ENCODE measurements at places on chromosomes 7 and 10. TPM values are rescaled to one million over a fixed set of nuclear protein-coding genes. Genes with fewer than 3 reads are reported as not detected.

- DNase-seq = peak; percentile 86
Measured at GRCh38 chr7:100867040-100867775, at the start of gene TRIP6. Gene TRIP6, plus strand, starts transcription at chr7:100867387. Its CDS starts 111 bp downstream, at chr7:100867498.

DNA sequence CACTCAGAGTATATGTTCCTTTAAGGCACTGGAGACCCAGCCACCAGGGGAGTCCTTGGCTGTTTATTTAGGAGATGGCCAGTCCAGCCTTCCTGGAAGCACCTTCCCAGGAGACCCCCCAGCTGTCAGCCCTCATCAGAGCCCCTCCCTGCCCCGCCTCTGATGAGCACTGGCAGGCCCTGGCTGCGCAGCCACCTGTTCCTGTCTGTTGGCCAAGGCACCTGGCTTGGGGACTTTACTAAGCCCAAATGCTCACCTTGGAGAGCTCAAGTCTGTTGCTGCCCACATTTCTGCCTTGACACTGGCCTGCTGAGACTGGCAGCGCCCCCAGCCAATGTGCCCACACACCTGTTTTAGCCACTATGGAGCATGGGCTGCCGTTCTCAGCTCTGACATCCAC lies 124.7 kb downstream of the ELMO1 start:
- DNase-seq = no peak

The BICC1 gene
- total RNA-seq = 1.1 TPM

The IKZF1 gene
- 14.9 TPM for total RNA-seq

The NMT2 gene
- total RNA-seq = 24.3 TPM

GRCh38 chr10:71694567-71694968 lies 25.0 kb downstream of the C10orf105 start:
- DNase-seq = no peak

The FAM25C gene
- not detected for total RNA-seq

The AKR1C4 gene
- not detected for total RNA-seq

- no peak for DNase-seq
Measured at GRCh38 chr10:131573707-131574106, 262.2 kb upstream of the TCERG1L start.

DNA sequence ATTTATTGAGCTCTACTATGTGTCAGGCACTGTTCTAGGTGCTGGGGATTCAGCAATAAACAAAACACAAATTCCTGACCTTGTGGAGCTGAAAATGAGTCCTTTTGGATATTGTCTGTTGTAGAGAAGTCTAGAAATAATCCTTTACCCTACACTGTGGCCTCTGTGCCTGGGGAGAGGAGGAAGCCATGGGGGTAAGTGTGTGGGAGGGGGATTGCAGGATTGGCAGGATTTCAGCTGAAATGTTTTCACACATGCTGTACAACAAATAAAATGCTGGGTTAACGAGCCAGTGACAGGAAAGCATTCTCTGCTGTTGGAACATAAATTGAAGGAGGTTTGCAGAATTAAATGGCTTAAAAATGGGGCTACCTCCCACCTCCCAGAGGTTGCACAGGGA lies 189.4 kb downstream of the FANK1 start:
- DNase-seq = no peak

- no peak for DNase-seq
Measured at GRCh38 chr10:81031774-81032173, 494.1 kb downstream of the SH2D4B start.

- no peak for DNase-seq
Measured at GRCh38 chr7:10075866-10076265, 897.8 kb upstream of the PHF14 start.

DNA sequence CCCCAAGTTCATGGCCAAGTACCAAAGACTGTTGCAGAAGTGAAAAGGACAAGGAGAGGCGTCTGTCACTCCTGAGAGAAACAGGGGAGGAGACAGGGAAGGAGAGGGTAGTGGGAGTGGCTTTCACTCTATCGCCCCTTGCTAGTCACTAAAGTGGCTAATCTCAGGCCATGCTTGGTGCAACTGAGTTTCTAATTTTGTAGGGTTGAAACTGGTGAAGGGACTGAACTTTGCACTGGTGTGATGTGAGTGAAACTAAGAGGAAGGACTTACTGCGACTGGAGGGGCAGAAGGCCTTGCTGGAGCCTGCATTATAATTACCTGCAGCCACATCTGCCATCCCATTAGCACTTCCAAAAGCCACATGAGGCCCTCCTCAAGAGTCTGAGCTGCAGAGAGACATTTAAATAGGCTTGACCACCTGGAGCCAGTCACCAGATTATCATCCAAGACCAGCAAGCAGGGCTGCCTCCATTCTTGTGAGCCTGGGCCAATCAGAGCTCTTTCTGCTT lies 107.2 kb upstream of the EEPD1 start:
- DNase-seq = no peak

The DHTKD1 gene
- 33.5 TPM for total RNA-seq

DNA sequence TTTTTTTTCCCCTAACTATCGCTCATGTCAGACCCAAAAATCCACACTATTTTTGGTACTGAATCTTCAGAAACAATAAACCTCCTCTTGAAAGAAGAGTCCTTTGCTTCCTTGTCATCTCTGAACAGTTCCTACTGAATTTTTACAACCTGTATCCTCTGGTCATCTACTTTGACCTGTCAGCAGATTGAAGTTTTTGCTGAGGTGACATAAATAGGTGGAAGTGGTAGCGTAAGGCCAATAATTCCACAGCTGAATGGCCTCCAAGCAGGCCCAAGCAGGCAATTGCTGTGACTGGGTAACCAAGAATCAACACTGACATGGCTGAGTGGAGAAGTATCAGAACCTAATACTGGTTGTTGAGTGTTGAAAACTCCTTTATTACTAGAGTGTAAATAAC lies 117.4 kb upstream of the MAGI2 start:
- no peak for DNase-seq

DNA sequence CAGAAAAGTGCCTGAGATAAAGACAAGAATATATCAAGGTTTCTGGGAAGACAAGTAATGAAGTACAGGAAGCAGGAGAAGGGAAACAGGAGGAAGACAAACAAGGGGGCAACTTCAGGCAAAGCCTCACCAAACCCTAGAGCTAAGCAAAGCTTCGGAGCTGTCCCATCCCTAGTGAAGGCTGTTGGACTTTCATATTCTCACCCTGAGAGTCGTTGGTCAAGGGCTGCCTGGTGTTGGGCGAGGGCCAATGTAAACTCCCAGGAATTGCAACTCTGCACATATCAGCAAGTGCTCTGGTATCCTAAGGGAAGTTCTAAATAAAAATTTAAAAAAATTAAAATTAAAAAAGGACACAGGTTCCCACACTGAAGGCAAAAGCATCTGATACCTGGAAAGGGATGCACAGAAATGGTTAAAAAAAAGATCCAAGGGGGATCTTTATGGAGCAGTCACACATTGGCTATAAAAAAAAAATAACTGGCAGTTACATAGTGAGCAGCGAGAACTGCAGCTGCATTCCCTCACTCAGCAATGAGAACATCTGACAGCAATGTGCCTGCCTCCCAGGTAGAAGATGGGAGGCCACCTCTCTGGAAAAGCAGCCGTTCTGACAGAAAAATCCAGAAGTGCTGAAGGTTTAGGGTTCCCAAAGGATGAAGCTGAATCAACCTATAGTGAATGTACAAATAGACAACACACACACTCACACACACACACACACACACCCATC lies 304.7 kb downstream of the WDR11 start:
- peak; percentile 68 for DNase-seq

The VIPR2 gene
- total RNA-seq = 2.4 TPM

DNA sequence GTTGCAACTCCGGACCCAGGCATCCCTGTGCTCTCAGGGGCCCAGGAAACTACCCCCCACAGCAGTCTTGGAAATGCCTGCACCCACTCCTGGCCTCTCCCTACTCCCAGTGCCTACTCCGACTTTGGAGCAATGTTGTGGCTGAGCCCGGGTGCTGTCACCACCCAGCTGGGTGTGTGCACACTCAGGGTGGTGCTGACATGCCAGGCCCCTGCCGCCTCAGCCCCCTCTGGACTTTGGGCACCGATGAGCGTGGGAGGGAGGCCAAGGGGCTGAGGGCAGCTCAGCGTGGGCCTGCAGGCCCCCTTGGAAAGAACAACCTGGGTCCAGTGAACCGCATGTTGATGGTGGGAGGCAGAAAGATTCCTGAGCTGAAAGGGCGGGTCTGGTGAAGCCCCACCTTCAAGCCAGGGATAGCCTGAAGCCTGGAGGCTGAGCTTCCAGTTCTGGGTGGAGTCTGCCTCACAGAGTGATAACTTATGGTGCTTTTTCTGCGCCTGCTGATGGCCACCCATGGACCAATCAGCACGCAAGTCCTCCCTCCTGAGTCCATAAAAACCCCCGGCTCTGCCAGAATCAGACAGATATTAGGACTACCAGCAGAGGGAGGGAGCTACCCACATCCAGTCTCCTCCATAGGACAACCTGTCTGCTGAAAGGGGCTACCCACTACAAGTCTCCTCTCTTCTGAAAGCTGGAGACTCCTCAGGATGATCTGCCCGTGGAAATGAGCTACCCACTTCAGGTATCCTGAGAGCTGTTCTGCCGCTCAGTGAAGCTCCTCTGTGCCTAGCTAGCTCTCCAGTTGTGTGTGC lies 380.4 kb upstream of the SORCS1 start:
- DNase-seq = no peak

DNA sequence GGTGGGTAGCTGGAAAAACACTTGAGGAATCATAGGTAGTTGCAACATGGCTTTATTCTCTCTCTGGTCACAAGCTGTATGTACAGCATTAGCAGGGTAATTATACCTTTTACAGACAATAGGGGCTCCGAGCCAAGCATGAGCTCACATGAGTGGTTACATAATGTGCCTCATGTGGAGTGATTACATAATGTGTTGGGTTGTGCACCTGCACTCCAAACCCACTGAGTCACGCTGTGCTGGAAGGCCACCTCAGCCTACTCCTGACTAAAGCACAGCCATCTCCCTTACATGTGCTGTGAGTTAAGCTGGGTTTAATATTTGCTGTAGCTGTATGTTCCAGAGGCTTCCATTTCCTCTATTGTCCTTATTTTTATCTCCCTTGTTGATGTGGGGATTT lies 348.7 kb upstream of the SEMA3C start:
- DNase-seq = no peak

The SPDYE16 gene
- total RNA-seq = 0.51 TPM

DNA sequence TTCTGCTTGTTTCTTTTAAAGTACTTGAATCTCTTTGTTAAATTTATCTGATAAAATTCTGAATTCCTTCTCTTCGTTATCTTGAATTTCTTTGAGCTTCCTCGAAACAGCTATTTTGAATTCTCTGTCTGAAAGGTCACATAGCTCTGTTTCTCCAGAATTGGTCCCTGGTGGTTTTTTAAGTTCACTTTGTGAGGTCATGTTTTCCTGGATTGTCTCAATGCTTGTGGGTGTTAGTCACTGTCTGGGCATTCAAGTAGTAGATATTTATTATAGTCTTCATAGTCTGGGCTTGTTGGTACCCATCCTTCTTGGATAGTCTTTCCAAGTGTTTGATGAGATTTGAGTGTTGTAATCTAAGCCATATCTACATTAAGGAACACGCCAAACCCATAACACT lies 1060.6 kb downstream of the LRMDA start:
- DNase-seq = no peak

DNA sequence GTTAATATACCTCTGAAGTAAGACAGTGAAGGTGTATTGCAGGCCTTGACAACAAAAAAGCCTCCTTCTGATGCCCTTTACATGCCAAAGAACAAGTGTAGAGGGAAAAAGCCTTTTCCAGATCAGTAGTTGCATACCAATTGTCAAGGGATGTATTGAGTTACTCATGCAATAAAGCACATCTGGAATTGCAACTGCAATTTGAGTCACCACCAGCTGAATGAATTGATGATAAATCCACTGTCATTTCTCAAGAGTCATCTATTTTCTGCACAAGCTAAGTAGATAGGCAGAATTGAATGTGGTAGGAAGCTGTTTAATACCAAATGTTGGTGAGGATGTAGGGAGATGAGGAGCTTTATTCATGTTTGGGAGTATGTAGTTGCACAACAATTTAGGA lies 325.9 kb upstream of the SMIM30 start:
- DNase-seq = no peak

The ZNF438 gene
- total RNA-seq = 4.7 TPM

The MSS51 gene
- total RNA-seq = 1.8 TPM

The SYNPO2L gene
- not detected for total RNA-seq

- DNase-seq = peak; percentile 59
Measured at GRCh38 chr10:76547352-76547972, 1090.1 kb downstream of the KCNMA1 start.

The MBLAC1 gene
- 4.9 TPM for total RNA-seq

DNA sequence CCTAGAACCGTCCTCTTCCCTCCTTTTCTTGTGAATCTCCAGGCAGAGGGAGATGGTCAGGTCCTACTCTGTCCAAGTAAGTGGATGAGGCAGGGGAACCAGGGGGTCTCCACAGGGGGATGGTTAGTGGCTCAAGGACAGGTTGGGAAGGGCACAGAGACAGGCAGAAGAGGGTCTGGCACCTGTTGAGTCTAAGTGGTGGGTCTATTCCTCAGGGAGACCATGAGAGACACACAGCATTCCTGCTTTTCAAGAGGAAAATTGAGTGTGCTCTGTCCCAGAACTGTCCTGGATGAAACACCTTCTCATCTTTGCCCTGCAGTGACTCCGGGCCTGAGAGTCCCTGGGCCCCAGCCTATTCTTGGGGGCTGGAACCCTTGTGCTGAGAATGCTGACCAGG lies 184.8 kb upstream of the GALNT17 start:
- DNase-seq = no peak

GRCh38 chr10:133141958-133142340 lies 18.1 kb upstream of the KNDC1 start:
- no peak for DNase-seq

- no peak for DNase-seq
Measured at GRCh38 chr10:51121861-51122260, 47.6 kb downstream of the PRKG1 start.

The SRGN gene
- total RNA-seq = 43.9 TPM

The LMTK2 gene
- 70.2 TPM for total RNA-seq

GRCh38 chr10:105974803-105975456 lies 1189.6 kb downstream of the SORCS1 start:
- DNase-seq = no peak

DNA sequence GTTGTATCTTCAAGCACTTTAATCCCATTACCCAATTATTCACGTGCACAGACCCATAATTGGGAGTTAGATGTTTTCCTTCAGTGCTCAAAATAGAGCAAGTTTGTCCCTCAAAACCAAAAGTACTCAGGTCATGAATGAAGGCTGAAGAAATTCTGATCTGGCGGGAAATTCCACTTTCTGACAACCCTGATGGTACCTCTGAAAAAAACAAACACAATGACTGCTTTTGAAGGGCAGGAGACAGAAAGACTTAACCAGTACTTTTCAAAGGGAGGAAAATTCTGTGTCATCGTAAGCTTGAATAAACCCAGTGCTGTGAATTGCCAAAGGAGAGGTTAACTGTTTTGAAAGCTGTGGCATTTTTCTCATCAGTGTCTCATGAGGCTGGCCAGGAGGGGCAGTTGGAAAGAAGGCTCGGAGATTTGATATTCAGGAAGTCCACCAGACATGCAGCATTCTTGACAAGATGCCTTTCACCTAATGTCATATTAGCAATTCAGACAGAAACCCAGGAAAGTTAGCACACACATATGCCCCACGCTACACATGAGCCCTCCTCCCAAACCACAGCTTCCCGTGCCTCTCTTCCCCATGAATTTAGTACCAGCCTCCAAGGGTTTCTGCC lies 347.0 kb downstream of the KCNMA1 start:
- no peak for DNase-seq

The TTYH3 gene
- 63.7 TPM for total RNA-seq

- no peak for DNase-seq
Measured at GRCh38 chr7:30278849-30279652, 5.3 kb upstream of the ZNRF2 start.

The ACHE gene
- 16.2 TPM for total RNA-seq

GRCh38 chr10:5491477-5491876 lies 7.9 kb downstream of the CALML5 start:
- DNase-seq = no peak

Measured in mucosa of descending colon (tissue), 3 donors.